Stimulated activated CD8-positive, alpha-beta memory T cell treated with anti-CD3 and anti-CD28 coated beads, Interleukin-2, amount 100 ng/mL, for 1 hour (primary cell): ENCODE measurements at places on chromosomes 7 and 10.

DNA sequence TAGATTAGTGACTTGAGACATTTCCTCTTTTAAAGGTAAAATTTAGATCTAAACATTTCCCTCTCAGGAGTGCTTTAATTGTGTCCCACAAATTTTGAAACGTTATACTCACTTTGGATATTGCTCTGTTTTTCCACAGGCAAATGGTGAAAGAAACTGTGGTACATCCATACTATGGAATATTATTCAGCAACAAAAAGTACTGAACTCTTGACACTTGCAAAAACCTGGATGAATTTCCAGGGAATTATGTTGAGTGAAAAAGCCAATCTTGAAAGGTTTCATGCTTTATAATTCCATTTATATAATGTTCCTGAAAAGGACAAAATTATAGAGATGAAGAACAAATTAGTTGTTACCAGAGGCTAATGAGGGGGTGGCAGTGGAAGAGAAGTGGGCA, 153.3 kb upstream of the SVIL start:
- DNase-seq: no peak

DNA sequence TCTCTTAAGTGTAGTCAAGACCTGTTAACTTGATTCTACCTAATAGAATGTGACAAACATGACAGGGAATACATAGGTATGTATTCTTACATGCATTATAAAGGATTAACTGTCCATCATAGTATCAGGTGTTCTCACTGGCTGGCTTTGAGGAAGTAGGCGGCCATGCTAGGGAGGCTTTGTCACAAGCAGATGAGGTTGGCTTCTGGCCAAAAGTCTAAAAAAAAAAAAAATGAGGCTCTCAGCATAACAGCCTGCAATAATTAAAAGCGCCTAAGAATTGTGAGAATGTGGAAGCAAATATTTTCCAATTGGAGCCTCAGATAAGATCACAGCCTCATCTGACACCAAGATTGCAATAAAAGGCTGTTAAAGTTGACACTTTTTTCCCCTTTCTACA, 1256.8 kb upstream of the SORCS1 start:
- no peak for DNase-seq

DNA sequence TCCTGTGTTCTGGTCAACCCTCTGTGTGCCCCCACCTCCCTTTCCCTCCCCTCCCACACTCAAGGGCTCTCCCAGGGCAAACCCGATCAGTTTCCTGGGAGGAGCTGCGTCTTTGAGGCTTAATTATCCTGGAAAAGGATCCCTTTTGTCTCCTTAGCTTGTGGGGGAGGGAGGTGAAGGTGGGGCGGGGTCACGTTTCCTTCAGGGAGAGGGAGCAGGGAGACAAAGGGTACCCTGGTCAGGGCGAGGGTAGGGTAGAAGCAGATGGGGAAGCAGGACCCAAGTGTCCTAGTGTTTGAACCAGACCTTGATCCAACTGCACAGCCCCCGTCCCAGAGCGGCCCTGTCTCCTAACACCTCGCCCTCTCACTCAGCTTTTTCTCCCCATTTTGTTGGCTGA, 90.1 kb downstream of the HIF1AN start:
- DNase-seq: no peak

GRCh38 chr7:112143136-112143535, 63.1 kb downstream of the DOCK4 start:
- DNase-seq: no peak

GRCh38 chr7:45278763-45279398, 121.3 kb downstream of the RAMP3 start:
- no peak for DNase-seq
